ENCODE measurements at places on chromosomes 3 and 15. TPM values are rescaled to one million over a fixed set of nuclear protein-coding genes. Genes with fewer than 3 reads are reported as not detected.

GRCh38 chr15:90309020-90309419, 43.1 kb upstream of the ZNF774 start:
- no peak for DNase-seq

DNA sequence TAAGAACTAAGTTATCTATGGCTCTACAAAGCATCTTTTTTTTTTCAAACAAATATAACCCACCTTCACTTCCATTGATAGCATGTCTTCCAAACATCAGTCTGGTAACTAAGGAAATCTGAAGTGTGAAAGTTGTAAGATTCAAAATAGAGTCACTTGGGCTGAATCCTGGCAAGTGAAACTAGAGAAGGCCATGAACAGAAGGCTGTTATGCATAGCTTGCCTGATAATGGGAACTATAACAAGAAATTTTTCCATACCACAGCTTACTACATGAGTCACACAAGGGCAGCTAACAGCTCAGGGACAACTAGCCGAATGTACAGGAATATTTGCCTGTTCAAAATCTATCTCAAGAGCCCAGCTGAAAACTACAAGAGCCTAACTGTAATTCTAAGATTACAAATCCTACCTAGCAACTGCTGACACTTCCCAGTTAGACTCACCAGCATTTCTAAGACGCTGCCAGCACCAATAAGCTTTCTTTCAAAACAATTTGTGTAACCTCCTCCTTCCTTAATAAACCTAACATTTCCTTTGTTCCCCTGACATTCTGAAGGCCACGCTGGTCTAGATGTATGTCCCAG, 1066.5 kb downstream of the PLOD2 start:
- DNase-seq = peak; percentile 67

GRCh38 chr3:108013141-108014055, 77.4 kb downstream of the CD47 start:
- no peak for DNase-seq

- no peak for DNase-seq
Observed at GRCh38 chr15:49604625-49605409, 15.8 kb downstream of the FAM227B start.

DNA sequence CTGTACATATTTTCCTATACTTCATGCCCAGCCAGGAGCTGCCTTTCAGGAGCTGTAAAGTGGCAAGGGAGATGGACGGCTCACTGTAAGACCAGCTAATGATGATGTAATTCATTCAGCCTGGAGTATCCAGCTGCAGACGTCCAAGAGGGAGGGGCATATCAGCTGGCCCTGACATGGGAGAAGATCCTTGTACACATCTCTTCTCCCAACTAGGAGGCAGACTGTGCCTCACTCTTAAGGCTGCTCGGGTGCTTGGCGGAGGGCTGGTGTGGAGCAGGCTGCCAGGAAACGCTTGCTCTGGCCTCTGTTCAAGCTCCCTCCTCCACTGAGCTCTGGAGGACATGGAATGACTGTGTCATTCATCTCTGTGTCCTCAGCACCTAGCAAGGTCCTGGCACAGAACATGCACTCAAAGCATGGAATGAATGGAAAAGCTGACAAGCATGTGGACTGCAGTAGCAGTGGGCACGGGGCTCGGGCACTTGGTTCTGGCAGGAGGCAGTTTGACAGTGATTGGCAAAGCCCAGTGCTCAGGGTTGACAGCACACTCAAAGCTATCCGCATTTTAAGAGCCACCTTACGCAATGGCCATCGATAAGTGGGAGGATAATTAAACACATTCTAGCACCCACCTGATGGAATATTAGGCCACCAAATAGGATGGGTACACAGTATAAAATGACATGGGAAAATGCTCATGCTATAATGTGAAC, 72.4 kb downstream of the TBC1D2B start:
- DNase-seq = peak; percentile 54

GRCh38 chr3:54830658-54831057, 97.2 kb downstream of the LRTM1 start:
- DNase-seq = peak; percentile 55

DNA sequence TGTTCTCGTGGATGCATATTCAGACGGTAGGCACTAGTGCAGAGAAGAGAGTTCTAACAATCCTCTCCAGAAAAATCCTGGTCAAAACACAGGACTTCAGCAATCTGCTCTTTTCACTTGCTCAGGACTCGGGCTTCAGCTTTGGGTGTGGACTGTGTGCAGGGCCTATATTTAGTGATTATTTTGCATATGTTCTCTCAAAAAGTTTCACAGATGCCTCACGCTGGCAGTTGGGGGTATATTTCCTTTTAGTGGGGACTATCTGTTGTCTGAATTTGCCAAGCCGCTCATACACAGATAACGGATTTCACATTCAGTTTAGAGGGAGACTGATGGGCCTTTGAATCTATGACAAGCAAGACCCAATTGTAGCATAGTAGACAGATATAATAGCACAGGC, 54.4 kb upstream of the LRRN1 start:
- no peak for DNase-seq

GRCh38 chr3:68467465-68467864, 464.9 kb downstream of the TAFA4 start:
- no peak for DNase-seq

GRCh38 chr3:52827441-52827840, 3.0 kb downstream of the ITIH4 start:
- no peak for DNase-seq

DNA sequence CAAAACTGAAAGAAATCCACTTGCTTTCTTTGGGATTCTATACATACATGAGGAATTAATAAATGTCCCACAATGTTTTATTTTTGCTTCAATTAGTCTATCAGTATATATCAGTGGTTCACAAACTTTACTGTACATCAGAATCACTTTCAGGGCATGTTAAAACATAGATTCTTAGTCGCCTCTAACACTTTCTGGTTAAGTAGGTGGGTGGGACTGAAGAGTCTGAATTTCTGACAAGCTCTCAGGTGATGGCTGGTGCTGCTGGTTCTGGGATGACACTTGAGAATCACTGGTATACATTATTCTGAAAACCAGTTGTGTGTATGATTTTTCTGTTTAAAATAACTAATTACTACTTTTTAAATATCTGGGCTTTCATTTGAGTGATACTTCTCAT, 393.3 kb downstream of the TBC1D5 start:
- no peak for DNase-seq

- no peak for DNase-seq
Observed at GRCh38 chr3:94619643-94620042, 556.8 kb downstream of the NSUN3 start.

DNA sequence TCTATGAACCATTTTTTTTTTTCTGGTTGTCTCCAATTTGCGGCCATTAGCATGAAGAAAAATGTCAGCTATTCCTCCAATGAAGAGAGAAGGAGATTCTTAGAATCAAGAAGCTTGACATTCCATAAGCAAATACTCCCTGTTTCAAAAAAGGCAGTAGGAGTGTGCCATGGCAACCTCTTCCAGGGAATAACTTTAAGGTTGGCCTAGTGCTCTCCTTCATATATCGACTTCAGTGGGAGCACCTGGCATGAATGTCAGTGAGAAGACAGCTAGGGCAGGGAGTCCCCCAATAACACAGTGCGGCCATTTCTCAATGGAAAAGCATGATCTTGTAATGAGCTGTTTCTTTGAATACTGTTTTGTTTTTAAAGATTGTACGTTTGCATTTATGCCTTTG, 493.0 kb upstream of the ATP11B start:
- no peak for DNase-seq

GRCh38 chr15:72495007-72495406, 20.9 kb downstream of the ARIH1 start:
- no peak for DNase-seq

DNA sequence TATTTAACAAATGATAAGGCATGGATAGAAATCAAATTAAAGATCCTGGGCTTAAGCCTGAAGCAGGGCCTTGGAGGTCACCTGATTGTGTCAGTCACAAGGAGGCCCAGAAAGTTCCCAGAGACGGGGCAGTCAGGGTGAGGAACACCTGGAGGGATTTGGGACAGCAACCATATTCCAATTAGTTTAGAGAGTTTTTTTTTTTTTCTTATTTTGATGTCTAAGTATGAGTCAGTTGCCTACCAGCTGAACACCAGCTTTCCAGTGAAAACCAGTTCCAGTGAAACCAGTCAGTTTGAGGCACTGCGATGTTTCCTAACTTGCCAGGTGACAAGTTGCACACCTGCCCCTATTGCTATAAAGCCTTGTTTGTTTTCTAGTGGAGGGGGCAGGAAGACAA, 350.7 kb upstream of the AZI2 start:
- DNase-seq = no peak

- no peak for DNase-seq
Observed at GRCh38 chr3:102189956-102190723, 244.7 kb upstream of the ZPLD1 start.

Gene INSYN1
- 2.4 TPM for total RNA-seq

Gene SLC9C1
- total RNA-seq = 0.64 TPM

Gene DCLK3
- not detected for total RNA-seq

Gene PARP15
- total RNA-seq = 0.37 TPM

Gene PROK2
- not detected for total RNA-seq

Gene SH2D7
- total RNA-seq = not detected
